ENCODE measurements at places on chromosomes 3 and 15.

GRCh38 chr3:72232331-72232730 is 447.4 kb upstream of the PROK2 start:
- no peak overlapping the region for H3K27ac ChIP-seq
- H3K4me1 ChIP-seq, result peaks cover 29% of the 10 kb centered on the region
- H3K4me3 ChIP-seq, result no peak overlapping the region
- H3K36me3 ChIP-seq, result no peaks in the 10 kb centered on the region
- no peak for DNase-seq
- no peaks in the 10 kb centered on the region for H3K27me3 ChIP-seq

- DNase-seq, result no peak
- peak overlapping the region; percentile 74 for H3K27ac ChIP-seq
- H3K27me3 ChIP-seq, result no peaks in the 10 kb centered on the region
These were observed 224.4 kb upstream of the ATP11B start for GRCh38 chr3:182568876-182569275.

DNA sequence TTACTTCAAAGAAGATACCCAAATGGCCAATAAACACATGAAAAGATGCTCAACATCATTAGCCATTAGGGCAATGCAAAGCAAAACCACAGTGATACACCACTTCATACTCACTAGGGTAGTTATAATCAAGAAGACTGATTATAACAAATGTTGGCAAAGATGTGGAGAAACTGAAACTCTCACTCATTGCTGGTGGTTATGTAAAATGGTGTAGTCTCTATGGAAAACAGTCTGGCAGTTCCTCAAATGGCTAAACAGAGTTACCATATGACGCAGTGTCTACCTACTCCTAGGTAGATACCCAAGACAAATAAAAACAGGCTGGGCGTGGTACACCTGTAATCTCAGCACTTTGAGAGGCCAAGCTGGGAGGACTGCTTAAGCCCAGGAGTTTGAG is 3.5 kb upstream of the ZFAND6 start:
- DNase-seq, result no peak
- H3K36me3 ChIP-seq, result no peaks in the 10 kb centered on the region

DNA sequence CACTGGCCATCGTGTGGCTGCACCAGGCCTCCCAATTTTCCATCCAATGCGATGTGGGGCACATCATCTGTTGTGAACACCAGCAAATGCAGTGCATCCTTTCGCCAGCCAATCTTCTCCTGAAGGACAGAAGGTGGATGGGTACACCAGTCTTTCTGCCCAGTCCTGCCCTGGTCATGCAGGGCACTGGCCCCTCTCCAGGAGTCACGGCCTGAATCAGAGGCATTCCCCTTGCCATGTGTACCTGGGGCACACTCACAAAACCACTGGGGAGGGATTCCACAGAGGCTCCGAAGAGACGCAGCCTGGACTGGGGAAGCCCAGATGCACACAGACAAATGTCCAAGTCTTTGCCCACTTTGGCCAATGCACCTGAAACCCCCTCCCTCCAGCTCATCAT is 65.8 kb downstream of the ITGB5 start:
- H3K27ac ChIP-seq, result no peak overlapping the region
- H3K27me3 ChIP-seq, result no peaks in the 10 kb centered on the region
- H3K36me3 ChIP-seq, result peaks cover 12% of the 10 kb centered on the region
- H3K4me3 ChIP-seq, result no peak overlapping the region
- H3K4me1 ChIP-seq, result no peaks in the 10 kb centered on the region

DNA sequence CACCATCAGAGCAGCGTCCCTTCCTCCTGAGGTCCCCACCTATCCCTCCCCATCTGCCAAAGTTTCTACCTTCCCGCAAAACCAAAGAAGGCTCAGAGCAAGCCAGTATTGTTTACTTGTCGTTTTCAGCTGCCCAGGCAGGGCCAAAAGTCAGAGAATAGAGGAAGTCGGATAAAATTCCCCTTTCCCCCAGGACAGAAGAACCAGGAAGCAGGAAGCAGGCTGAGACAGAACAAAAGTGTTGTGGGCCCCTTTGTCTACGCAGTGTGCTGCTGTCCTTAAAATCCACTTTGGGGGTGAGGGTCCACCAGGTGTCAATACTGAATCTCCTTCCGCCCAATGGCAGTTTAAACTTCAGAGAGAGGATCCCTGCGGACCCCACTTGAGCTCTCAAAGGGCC is 18.5 kb upstream of the RPL32 start:
- no peaks in the 10 kb centered on the region for H3K36me3 ChIP-seq
- no peak for DNase-seq
- no peak overlapping the region for H3K27ac ChIP-seq
- H3K4me3 ChIP-seq, result no peak overlapping the region

DNA sequence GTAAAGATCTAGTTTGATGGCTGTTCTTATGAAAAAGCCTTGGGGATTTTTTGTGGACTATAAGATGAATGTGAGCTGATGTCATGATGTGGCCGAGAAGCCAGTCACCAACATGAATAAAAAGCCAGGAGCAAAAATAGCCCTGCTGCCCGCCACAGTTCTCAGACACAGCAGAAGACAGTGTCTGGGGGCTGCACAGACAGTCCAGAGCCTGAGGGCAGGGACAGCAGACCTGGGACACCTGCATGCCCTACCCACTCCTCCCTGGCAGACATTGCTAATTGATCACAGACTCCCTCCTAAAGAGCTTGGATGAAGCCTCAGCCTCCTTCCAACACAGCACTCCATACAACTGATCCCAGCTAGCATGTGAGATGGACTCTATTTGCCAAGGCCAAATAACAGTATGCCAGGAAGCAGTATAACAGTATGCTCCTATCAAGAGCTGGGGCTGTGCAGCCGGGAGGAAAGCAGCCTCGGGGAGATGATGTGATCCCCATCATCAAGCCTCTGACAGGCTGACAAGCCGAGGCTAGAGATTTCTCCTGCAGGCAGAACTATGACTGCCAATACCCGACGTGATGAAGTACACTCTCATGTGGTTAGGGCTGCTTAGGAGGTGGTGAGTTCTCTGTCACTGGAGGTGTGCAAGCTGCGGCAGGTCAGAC is 105.4 kb upstream of the RPL32 start:
- peaks cover 75% of the 10 kb centered on the region for H3K4me1 ChIP-seq
- H3K4me3 ChIP-seq, result no peak overlapping the region
- H3K27me3 ChIP-seq, result no peaks in the 10 kb centered on the region
- DNase-seq, result no peak

DNA sequence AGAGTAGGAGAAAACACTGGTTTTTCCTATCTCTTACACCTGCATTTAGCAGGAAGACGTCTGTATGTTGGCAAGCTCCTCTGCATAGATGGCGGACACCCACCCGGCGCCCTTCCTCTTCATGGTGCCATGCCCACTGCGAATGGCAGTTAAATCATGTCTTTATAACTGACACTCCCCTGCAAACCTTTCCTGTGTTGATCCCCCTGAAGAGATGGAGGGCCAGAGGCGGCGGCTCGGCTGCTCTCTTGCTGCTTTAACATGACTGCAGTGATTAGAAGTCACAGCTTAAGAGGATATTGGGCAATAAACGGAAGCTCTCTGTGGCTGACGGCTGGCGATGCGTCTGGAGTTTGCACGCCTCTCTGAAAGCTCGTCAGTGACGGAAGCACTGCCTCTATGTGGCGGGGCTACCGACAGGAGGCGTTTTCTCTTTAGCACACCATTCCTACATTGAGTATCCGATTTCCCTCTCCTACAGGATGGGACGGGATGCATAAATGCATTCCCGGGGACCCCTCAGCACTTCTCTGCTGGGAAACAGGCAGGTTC is 25.5 kb upstream of the SNRPA1 start:
- no peak overlapping the region for H3K4me3 ChIP-seq
- peaks cover 8% of the 10 kb centered on the region for H3K36me3 ChIP-seq
- H3K27ac ChIP-seq, result no peak overlapping the region
- H3K4me1 ChIP-seq, result peaks cover 9% of the 10 kb centered on the region

DNA sequence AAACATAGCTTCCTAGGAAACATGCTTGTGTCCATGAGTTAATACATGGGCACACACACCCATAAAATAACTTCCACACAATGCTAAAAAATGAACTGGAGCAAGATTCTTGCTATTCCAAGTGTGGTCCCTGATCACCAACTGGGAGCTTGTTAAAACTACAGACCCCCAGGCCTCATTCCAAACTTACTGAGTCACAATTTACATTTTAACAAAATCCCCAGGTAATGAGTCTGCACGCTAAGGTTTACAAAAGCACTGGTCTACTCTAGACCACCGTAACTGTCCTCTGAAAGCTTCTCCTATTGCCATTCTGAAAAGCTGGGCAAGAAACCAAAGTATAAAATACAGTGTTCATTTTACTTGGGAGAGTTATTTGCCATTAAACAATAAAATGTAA is 45.4 kb downstream of the IGF2BP2 start:
- no peak for DNase-seq
- H3K4me1 ChIP-seq, result peaks cover 5% of the 10 kb centered on the region
- no peaks in the 10 kb centered on the region for H3K36me3 ChIP-seq
- H3K4me3 ChIP-seq, result no peak overlapping the region
- no peak overlapping the region for H3K27ac ChIP-seq
